ENCODE measurements at places on chromosomes 4 and X. TPM values are rescaled to one million over a fixed set of nuclear protein-coding genes. Genes with fewer than 3 reads are reported as not detected.

GRCh38 chr4:26984896-26985295 is 124.3 kb downstream of the STIM2 start:
- no peak overlapping the region for H3K27ac ChIP-seq
- no peak for DNase-seq
- no peak overlapping the region for H3K4me3 ChIP-seq
- H3K4me1 ChIP-seq, result peaks cover 44% of the 10 kb centered on the region
- peaks cover 13% of the 10 kb centered on the region for H3K36me3 ChIP-seq
- H3K27me3 ChIP-seq, result no peaks in the 10 kb centered on the region

DNA sequence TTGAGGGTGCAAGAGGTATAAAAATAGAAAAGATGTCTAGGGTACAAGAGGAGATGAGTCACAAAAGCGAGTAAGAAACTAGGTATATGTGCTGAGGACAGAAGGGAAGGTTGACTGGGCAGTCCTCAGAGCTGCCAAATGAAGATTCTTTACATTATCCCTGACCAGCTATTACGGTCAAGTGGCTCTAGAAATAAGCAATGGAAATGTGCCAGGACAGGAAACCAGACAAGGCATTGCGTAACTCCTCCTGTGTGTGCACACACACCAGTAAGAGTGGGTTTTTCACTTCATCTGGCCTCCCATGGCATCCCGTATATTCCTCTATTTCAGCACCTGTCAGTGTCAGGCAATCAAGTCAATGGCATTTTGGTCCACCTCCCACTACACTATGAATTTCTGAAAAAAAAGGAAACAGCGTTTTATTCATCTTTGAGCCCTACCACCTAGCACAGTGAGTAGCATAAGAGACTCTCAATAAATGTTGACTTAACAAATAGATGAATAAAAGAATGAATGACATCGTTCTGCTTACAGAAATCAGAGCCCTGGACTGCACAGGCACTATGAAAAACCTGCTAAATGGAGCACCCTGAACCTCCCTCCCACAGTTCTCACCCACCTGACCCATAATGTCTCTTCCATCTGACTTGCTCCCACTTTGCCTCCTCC is 62.6 kb upstream of the KLF3 start:
- peaks cover 5% of the 10 kb centered on the region for H3K27me3 ChIP-seq
- no peak overlapping the region for H3K4me3 ChIP-seq
- H3K27ac ChIP-seq, result no peak overlapping the region
- no peaks in the 10 kb centered on the region for H3K36me3 ChIP-seq

GRCh38 chrX:122913764-122914163 is 270.3 kb upstream of the GRIA3 start:
- H3K4me1 ChIP-seq, result no peaks in the 10 kb centered on the region
- H3K36me3 ChIP-seq, result no peaks in the 10 kb centered on the region
- no peaks in the 10 kb centered on the region for H3K27me3 ChIP-seq
- DNase-seq, result no peak
- H3K4me3 ChIP-seq, result no peak overlapping the region
- H3K27ac ChIP-seq, result no peak overlapping the region

- H3K27me3 ChIP-seq, result no peaks in the 10 kb centered on the region
- no peaks in the 10 kb centered on the region for H3K36me3 ChIP-seq
- H3K4me1 ChIP-seq, result no peaks in the 10 kb centered on the region
- DNase-seq, result no peak
- H3K4me3 ChIP-seq, result no peak overlapping the region
These were observed 35.0 kb upstream of the BCOR start for GRCh38 chrX:40132751-40133150.

DNA sequence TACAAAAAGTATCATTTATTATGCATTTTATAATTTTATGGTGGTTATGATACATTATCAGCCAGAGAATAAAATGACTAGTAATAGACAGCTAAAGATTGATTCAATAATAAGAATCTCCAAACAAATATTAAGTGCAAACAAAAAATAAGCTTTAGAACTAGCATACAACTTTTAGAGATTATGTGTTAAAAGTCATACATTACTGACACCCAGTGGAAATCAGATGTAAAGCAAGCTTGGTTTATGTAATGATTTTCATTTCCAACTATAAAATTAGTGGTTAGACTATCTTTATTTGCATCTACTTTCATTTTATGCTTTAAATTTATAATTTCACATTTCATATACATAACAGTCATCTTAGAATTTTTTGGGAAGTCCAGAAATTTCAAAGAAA is 57.7 kb downstream of the IL13RA2 start:
- H3K27ac ChIP-seq, result no peak overlapping the region
- no peak for DNase-seq
- no peaks in the 10 kb centered on the region for H3K4me1 ChIP-seq
- H3K27me3 ChIP-seq, result no peaks in the 10 kb centered on the region
- H3K36me3 ChIP-seq, result no peaks in the 10 kb centered on the region

TRIM75 gene
- total RNA-seq, result not detected
